Kidney tubule cell (primary cell): ENCODE measurements at places on chromosomes 13 and 19.

DNA sequence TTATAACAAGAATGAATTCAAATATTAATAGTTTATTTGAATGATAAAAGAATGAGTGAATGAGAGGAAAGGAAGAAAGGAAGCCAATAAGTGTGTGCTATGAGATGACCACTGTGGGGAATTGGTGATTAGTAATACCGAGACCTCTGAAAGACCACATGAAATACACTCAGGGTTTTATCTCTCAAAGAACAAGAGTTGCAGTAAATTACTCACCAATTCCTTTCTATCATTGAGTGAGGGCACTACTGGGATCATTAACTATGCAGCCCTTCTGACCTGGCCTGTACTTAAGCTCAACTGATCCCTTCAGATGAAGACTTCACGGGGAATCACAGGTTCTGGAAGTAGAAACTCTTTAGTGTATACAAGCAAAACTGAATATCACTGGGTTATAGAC lies 1636.1 kb downstream of the SLITRK5 start:
- DNase-seq = peak; percentile 36

GRCh38 chr19:47619763-47620162 lies 10.8 kb downstream of the BICRA start:
- peak; percentile 21 for DNase-seq

DNA sequence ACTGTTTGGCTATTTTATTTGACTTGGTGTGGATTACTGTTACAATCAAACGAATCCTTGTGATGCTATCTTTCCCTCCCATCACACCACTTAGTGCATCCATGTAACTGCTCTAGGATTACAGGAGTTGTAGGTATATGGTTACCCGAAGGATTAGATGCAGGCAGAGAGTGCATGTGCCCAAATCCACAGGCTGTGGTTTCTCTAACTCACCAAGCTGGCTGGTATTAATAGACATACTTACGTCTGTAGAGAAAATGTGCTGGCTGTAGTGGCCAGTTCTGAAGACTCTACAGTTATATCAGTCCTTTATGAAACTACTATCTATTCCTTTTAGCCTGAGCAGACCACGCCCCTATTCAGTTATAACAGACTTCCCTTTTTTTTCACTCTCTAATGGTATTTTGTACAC lies 1.1 kb upstream of the HMGB1 start:
- peak; percentile 8 for DNase-seq

- no peak for DNase-seq
Observed at GRCh38 chr13:63086286-63086685, 1670.6 kb upstream of the PCDH20 start.
